ENCODE measurements at places on chromosomes 6 and 20.

GRCh38 chr20:32231847-32232246 is 24.2 kb downstream of the POFUT1 start:
- DNase-seq = no peak

- DNase-seq = no peak
These were observed 6.1 kb upstream of the DOK5 start for GRCh38 chr20:54469293-54469692.

DNA sequence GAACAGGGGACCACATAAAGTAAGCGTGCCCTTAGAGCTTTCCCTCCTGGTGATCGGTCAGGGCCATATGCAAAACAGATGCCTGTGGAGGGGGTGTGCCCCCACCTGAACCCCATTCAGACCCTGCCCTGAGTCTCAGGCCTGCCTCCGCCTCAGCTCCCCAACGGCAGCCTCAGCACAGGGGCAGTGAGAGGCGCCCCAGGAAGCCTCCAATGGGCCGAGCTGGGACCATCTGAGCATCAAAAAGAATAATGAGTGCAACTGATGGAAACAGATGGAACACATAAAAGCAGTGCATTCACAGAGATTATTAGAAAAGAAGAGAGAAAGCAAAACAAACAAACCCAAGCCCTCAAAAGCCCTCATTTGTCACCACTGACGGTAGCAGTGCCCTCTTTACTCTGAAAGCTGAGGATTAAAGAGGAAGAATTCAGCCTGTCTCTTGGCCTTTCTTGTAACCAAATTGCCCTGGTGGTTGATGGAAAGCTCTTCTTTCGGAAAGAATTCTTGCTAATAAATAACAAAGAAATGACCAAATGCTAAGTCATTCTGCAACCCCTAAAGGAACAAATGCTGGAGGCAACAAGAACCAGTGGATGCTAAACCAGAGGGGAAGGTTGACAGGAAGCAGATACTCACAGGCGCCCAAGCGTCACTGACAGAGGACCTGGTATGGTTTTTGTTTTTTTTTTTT is 6.8 kb downstream of the ADISSP start:
- DNase-seq = no peak

DNA sequence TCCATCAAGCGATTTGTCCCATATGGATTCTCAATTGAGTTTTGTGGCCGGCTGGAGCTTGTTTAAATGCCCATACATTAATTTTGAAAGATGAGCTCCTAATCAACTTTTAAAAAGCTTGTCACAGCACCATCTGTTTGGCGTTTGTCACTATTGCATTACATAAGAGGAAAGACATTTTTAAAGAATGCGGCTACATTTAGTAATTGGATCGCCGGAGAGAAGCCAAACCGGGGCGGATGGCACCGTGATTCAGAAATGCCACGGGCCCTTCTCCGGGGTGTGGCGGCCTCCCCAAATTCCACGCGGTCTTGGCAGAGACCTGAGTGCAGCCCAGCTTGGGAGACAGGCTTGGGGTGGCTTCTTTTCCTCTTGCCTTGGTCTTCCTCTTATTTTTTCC is 67.7 kb upstream of the ZNFX1 start:
- DNase-seq = no peak

DNA sequence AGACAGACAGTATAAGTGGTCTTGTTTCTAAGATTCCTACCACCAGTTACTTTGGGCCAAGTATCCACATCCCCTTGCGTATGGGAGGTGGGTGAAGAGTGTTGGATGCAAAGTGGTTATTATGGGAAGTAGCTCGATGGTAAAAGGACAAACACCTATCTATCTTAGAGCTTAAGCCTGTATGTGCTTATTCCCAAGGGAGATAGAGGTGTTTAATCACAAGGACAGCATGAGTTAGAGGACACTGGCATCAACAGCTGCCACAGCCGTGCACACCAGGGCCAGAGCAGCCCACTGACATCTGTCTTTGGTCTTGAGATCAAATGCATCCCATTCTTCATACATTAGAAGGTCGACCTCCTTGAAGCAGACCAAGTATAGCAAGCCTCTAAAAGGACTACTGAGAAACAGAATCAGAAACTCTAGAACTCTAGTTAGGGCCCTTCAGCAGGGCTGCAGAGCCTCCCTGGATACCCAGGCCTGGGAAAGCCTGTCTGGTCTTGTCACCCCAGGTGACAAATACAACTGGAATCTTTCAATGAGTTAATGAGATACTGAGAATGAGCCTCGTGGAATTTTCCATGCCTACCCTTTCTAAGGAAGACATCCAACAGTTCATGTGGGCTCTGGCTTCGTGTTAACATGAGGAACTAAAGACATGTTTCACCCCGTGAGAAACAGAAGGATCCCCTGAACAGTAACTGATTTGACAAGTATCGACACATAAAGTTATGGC is 28.7 kb downstream of the TXNDC5 start:
- no peak for DNase-seq

DNA sequence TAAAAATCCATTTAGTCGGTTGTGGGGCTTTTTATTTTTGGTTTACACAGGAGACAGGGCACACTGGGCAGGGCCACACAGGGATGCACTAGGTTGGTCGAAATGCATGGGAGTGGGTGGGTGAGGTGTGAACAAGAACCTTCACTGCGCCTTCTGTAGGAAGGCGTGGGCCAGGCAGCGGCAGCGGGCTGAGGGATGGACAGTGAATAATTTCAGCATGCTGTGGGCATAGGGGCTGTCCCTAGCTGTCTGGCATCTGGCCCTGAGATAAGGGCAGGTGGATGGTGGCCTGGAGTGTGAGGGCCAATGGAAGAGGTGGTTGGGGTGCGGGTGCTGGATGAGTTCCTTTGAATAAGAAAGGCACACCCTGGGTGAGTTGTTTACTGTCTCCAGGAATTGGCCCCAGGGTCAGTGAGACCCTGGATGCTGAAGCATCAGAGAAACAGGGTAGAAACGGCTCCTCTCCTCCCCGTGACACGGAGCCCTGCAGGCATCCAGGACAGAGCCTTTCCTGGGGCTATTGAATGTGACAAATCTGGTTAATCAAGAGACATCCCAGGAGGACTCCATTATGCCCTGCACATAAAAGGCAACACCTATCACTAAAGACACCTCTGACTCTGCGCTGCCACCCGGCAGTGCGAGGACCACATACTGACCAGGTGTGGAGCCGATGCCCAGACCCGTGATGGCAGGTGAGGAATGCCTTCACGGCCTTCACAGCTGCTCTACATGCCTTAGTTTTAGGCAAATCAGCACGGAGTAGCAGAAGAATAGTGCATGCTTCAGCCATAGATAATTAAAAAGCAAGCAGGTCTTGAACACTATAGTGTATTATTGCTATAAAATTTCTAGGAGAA is 123.0 kb upstream of the SNX9 start:
- no peak for DNase-seq

GRCh38 chr20:8535403-8536261 is 403.6 kb downstream of the PLCB1 start:
- DNase-seq = no peak

GRCh38 chr6:166591026-166591425 is 4.5 kb upstream of the RAMACL start:
- no peak for DNase-seq

- DNase-seq = no peak
These were observed 60.1 kb downstream of the PPP1R14C start for GRCh38 chr6:150202934-150203333.

GRCh38 chr6:134809130-134809529 is 140.8 kb downstream of the ALDH8A1 start:
- DNase-seq = no peak

GRCh38 chr6:13331516-13332348 is 3.4 kb upstream of the TBC1D7 start:
- no peak for DNase-seq

DNA sequence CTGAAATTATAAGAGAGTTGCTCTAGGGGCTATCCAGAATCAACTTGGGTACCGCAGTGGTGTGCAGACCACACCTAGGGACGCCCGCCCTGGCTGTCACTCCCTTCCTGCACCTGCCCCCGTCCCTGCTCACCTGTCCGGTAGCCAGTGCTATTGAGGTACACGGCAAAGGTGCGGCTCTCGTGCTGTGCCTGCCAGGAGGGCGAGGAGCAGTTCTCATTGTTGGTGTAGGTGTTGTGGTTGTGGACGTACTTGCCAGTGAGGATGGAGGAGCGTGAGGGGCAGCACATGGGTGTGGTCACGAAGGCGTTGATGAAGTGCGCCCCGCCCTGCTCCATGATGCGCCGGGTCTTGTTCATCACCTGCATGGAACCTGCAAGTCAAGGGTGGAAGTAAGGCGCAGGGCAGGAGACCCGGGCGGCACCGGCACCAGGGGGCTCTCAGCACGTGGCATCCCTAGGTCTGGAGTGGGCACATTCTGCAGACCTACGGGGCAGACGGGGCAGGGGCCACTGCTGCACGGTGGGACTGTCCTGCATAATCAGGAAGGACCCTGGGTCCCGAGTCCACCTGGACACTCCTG is 48.6 kb downstream of the SULF2 start:
- no peak for DNase-seq

DNA sequence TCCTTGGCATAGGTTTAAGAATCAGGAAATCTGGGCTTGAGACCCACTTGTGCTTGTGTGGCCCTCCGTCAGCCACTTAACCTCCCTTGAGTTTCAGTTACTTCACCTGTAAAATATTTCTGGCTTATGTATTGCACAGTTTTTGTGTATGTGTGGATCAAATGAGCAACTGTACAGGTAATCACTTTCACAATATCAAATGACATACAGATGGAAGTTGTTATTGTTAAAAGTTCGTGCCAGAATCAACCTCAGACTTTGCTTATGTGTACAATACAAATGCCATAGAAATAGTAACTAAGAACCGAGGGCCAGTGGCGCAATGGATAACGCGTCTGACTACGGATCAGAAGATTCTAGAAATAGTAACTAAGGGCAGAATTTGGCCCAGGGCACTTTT is 65.6 kb upstream of the KIF13A start:
- DNase-seq = no peak

Data from Panc1 (cell line).